ACHN (cell line): ENCODE measurements at places on chromosomes 4 and X.

GRCh38 chr4:23113104-23113503 is 420.4 kb downstream of the GBA3 start:
- DNase-seq, result no peak

DNA sequence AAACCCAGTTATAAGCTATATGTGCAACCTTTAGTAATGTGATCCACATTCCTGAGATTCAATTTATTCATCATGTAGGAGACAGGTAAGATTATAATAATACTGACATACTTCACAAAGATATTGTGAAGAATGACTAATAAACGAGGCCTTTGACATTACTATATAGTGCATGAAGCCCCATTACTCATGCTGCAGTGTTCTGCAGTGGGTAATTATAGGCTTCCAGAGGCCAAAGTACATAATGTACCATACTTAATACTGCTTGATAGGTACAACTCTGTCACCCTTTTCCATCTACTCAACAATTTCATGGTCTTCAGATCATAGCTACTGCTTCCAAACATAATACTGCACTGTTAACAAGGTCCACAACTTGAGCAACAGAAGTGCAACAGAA is 68.9 kb downstream of the COL25A1 start:
- no peak for DNase-seq

DNA sequence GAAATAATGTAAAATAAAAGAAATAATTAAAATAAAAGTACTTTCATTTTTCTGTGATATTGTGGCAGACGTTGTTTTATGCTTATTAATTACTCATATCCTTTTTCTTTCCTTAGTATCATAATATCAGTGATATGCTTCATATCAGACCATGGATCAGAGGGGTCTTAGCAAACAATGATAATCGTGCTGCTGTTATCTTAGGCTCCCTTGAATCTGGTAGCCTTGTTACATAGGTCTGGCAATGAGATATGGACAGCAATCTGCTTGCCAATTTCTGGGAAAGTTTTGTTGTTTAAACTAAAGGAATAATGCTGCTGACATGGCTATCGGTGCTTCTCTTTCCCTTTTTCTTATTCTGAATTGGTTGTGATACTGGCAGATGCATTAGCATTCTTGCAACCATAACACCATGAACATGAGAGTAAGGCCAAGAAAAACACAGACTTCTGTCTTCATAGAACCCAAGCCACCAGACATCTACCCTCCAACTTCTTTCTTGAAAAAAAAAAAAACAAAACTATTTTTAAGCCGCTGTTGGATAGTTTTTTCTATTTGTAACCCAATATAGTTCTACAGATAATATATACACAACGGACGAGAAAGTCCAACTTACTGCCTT is 16.4 kb downstream of the EPHA5 start:
- no peak for DNase-seq

DNA sequence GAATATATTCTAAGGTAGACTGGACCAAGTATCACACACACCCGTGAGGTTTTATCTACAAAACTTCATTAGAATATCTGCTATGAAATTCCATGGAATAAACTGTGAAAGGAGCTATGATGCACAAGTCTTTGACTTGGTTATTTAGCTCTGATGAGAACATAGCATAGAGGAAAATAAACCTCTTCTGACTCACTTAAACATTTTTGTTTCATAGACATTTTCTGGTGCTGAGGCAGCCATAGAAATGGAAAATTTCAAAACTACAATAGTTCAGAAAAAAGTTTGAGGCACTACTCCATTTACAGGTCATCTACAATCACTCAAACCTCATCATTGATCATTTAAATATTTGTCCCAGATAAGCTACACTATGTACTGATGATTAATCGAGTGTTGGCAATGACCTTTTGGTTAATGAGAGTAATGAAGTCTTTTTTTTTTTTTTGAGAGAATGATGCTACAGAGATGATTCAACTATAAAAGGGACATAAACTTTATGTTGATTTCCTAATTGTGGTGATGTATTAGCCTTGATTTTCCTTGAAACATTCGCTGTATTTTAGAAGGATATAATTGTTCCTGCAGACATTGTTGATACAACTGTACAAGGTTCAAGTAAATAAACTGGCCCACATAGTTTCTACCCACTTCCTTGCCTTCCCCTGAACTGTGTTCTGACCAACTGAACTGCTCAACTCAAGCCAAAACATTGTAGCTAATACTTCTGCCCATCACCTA is 77.5 kb downstream of the AREG start:
- DNase-seq, result no peak

DNA sequence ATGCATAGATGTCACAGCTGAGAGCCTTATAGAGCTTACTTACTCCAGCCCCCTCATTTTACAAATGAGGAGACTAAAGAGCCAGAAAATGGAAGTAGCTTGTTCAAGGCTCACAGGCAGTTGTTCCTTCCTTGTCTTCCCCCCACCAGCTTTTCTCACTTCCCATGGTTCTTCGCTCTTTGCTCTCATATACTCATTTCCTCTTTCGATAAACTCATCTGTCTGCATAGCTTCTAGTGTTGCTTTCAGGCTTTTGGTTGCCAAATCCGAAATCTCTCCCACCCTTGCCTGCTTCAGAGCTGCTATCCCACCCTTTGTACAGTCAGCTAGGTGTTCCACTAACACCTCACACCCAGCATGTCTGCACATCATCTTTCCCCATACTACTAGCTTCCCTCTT is 25.0 kb upstream of the GJB1 start:
- DNase-seq, result no peak

GRCh38 chr4:125303821-125304220 is 10.9 kb upstream of the FAT4 start:
- no peak for DNase-seq

GRCh38 chr4:13794819-13795565 is 167.5 kb upstream of the BOD1L1 start:
- DNase-seq, result no peak
